HCT116 (cell line): ENCODE measurements at places on chromosomes 7 and 10. TPM values are rescaled to one million over a fixed set of nuclear protein-coding genes. Genes with fewer than 3 reads are reported as not detected.

DNA sequence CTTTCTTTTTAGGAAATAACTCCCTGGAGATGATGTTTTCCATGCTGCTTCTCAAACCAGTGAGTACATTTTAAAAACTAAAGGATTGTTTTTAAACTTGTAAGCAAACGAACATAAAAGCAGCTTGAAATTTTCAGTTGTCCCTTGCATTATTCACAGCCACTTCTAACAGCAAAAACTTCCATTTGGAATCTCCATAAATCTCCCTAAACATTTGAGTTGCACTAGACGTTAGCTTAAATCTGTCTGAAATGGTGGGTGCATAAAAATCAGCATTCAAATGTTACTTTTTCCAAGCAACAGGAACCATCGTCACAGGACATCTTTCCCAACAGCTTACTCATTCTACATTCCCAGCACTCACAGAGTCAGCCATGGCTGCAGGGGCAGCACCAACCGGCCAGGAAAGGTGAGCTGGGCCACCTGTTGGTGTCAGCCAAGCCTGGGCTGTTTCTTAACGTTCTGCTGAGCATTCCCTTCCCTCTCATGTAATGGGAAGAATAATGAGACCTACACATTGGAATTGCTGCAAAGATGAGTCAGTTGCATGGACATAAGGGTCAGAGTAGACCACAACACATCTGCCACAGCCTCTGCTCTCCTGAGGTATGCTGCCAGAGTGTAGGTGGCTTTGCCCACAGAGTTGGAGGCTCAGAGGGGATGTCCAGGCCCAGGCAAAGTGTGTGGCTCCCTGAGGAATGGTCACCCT is 163.2 kb downstream of the TNS3 start:
- DNase-seq = no peak

GRCh38 chr7:106175507-106175906 is 63.4 kb upstream of the SYPL1 start:
- no peak for DNase-seq

Gene NME8
- not detected for total RNA-seq

- no peak for DNase-seq
These were observed 192.2 kb upstream of the LRGUK start for GRCh38 chr7:133934977-133935330.

- DNase-seq = no peak
These were observed 41.0 kb downstream of the OR13A1 start for GRCh38 chr10:45274364-45274763.

Gene NUPR2
- not detected for total RNA-seq

Gene CALHM1
- total RNA-seq = not detected

- DNase-seq = no peak
These were observed 64.5 kb downstream of the CARD11 start for GRCh38 chr7:2979201-2979631.
